ENCODE measurements at places on chromosomes 5 and 9.

- DNase-seq, result no peak
Observed at GRCh38 chr9:129539446-129539845, 81.5 kb downstream of the C9orf50 start.

- no peak for DNase-seq
Observed at GRCh38 chr9:137006116-137007003, 10.0 kb upstream of the CLIC3 start.

DNA sequence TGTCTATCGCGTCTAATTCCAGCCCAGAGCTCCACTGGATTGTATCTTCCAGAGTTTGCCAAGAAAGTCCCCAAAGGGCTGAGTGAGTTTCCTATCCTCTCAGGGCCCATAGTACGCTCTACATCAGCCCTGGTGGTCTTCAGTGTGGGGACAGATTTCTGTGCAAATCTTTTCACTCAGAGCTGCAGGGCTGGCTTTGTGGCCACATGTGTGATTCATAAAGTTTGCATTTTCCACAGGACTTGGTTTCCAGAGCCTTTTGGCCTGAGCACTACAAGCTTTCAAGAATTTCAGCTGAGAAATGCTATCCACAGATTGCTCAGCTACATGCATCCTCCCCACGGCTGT, 76.7 kb upstream of the CXCL14 start:
- no peak for DNase-seq

DNA sequence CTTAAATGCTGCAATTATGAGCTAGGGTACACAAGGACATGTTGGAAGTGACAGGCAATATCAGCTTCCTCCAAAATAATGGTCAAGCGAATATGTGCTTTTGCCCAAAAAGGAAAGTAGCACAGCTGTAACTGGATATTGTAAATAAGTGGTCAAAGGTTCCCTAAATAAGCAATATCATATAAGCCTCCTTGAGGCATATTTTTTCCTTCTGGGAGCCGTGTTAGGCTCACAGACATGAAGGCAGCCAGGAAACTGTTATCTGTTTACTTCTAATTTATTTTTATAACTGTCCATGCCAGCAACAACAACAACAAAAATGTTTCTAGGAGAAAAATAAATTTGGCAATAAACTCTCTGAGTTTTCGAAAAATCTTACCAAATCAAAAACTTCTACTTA, 648.3 kb downstream of the PDE4D start:
- no peak for DNase-seq

- DNase-seq, result no peak
Observed at GRCh38 chr5:116788851-116789403, 214.3 kb upstream of the SEMA6A start.

- no peak for DNase-seq
Observed at GRCh38 chr9:34125681-34126206, 754 bp downstream of the DCAF12 start.

All from bone marrow (tissue), 2 donors.